GM18507 (cell line): ENCODE measurements at places on chromosomes 12 and 14.

GRCh38 chr14:54754623-54755386 lies 147.8 kb downstream of the GCH1 start:
- DNase-seq: no peak

DNA sequence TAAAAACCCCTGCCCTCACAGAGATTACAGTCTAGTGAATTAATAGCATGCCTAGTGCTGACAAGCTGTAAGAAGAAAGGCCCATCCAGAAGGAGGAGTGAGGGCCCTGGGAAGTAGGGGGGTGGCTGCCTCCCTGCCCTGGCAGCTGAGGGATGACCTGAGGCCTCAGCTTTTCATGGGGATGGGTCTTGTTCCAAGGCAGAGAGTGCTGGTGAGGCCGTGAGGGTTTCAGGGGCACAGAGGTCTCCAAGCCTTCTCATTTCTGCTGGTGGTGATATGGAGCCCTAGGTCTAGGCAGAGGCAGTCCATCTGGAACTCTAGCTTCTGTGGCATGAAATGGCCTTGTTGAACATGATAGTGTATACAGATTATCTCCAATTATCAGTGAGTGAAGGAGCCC lies 114.4 kb downstream of the ZFP36L1 start:
- no peak for DNase-seq

DNA sequence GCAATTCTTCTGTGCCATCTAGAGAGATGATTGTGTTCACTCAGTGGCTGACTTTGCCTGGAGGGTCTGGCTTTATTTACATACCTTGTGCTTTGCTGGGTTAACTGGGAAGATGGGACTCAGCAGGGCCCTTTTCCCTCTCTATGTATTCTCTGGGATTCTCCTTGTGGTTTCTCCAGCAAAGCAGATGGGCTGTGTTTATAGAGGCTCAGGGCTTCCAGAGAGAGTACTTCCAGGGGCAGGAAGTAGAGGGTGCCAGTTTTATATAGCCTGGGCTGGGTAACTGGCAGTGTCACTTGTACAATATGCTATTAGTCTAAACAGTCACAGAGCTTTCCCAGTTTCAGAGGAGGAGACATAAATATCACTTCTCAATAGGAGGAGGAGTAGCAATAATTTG lies 509.9 kb downstream of the DIO2 start:
- no peak for DNase-seq

- DNase-seq: no peak
Measured at GRCh38 chr14:65854215-65854614, 441.7 kb downstream of the FUT8 start.

DNA sequence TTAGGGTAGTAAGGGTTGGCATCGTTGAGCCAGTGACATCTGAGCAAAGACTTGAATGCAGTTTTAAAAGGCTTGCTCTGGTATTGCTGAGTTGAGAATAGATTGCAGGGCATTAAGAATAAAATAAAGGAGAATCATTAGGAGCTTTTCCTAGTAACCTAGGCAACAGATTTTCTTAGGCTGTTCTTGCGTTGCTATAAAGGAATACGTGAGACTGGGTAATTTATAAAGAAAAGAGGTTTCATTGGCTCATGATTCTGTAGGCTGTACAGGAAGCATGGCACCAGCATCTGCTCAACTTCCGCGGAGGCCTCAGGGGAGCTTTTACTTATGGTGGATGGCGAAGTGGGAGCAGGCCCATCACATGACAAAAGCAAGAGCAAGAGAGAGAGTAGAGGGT lies 97.4 kb downstream of the RAD51B start:
- no peak for DNase-seq

GRCh38 chr12:119676573-119676972 lies 8.6 kb downstream of the PRKAB1 start:
- no peak for DNase-seq

- no peak for DNase-seq
Measured at GRCh38 chr12:131123817-131124216, 170.1 kb downstream of the ADGRD1 start.

GRCh38 chr12:64825143-64826021 lies 935 bp downstream of the TBC1D30 start:
- DNase-seq: no peak

DNA sequence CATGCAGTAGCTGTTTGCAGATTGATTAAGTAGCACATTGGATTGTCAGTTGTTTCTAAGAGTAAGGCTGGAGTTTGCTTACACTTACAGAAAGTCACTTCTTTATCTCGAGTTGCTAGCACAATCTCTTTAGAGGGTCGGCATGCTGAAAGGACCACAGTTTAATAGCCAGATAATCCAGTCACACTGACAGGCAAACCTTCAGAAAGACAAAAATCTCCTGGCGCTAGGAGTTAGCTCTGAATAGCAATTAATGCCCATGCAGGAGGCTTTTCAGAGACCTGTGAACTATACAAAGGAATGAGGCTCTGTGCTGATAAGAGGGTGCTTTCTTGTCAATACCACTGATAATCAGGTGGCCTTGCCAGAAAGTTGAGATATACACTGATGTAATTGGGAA lies 1043.0 kb downstream of the AACS start:
- no peak for DNase-seq

DNA sequence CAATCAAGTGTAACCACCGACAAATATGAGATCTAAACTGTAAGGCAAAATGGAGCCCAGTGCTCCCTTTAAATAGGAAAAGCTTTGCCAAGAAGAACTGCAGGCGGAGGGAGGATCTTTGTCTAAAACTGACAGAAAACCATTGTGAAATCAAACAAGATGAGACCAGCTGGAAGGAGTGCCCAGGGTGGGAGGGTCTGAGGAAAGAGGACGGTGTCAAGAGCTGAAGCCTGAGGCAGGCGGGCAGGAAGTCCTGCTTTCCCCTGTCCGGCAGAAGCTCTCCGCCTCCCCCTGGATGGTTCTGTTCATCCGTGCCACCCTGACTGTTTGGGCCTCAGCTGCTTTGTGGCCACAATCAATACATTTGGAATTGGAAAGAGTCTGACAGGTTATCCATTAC lies 37.5 kb downstream of the CDC42BPB start:
- DNase-seq: no peak

DNA sequence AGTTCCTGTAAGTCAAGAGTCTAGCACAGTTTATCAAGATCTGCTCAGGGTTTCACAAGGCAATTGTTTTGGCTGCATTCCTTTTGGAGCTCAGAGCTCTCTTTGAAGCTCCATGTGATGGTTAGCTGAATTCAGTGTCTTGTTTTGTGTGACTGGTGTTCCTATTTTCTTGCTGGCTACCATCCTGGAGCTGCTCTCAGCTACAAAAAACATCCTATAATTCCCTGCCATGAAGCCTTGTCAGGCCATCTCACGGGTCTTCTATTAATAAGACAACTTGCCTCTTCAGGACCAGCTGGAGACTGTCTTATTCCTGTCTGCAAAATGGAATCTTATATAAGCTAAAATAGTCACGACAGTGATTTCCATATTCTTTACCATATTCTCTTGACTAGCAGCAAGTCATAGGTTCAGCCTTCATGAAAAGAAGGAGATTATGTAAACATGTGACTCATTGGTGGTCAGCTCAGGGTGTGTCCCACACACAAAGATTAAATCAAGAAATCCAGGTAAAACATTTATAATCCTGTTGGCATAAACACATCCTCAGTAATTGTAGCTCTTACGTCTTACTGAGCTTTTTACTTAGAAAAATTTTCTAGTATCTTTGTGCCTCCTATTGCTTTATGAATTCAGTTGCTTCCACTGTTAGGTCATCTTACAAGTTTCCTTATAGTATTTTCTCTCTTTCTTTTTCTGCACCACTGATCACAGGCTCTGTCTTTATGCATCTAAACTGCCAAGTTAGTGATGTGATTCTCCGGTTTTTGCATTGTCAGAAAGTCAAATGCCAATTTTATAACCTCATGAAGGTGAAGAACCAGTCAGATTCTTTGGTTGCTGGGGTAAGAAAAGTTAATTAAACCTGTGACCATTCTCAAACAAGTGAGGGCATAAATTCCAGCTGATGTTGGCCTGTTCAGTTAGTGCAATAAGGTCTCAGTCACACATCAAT lies 378.5 kb upstream of the MGAT4C start:
- DNase-seq: no peak

DNA sequence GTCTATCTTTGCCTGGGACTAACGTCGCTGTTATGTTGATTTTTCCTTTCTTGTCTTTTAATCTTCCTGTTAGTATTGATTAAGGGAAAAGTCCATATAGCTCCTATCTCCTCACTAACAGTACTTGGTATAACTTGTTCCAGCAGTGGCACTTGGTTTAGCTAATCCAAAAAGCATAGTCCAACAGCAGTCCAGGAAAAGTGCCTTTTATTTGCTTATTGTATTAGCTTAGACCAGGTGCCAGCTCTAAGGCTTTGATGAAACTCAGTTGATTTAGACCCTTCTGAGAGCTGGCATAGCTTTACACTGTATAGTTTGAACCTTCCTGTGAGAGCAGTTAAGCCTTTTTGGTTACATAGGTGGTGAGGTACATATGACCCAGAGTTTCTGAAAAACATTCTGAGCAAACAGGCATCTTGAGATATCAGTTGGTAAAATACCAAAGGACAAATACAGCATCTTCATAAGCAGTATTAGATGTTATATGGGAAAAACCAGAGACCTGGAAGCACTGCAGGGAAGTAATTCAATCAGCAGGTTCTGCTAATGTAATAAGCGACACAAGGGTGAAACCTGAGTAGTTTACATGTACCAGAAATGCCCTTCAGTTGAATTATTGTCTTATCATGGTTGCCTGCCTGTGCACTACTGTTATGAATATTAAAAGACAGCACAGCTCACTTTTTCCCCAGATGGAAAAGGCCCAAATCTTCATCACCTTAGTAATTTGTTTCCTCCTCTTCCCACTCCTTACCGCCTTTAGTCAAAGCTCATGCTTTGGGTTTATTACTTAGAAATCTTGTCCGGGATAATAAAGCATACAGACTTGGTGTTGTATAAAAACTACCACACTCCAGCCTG lies 13.0 kb downstream of the PELI2 start:
- DNase-seq: no peak

GRCh38 chr14:104557086-104557485 lies 22.5 kb upstream of the C14orf180 start:
- no peak for DNase-seq

DNA sequence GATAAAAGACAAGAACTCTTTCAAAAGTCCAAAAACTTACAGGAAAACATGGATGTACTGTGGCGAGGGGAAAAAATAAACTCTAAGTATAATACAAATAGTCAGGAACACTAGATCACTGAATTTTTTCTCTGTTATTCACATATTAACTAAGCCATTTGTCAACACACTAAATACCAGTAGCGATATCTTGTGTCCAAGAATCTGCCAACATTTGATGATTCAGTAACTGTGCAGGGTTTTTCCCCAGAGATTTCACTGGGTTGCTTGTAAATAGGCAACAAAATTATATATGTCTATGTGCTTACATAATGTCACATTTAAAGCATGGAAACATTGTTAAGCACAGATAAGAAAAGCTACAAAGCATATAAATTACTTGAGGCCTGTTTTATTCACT lies 205.9 kb downstream of the KIF21A start:
- DNase-seq: no peak

DNA sequence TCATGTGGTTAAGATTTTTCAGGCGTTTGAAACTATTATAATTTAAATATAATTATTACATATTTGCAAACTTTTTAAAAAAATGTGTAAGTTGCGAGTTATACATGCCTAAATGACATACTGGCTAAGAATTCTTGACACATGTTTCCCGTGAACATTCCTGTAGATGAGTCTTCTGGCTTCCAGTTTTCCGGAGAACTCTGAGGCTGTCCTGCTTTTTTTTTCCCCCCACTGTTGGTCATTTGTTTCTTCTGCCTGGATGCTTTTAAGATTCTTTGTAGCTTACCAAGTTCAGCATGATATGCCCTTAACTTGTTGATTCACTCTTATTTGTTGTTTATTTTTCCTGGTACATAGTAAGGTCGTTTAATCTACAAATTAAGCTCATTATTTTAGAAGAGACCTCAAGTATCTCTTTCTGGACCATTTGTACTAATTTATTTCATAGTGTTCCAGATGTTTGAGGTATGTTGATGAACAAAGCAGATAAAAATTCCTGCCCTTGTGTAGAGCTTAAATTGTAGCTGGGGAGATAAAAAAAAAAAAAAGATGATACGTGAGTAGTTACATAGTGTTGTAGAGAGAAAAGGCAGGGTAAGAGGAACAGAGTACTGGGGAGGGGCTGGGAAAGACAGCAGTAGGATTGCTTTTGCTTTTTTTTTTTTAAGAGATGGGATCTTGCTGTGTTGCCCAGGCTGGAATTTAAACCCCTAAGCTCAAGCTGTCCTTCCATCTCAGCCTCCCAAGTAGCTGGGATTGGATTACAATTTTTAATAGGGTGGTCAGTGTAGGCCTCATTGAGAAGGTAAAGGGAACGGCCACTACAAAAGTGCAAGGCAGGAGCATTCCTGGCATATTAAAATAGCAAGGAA lies 32.8 kb downstream of the ARHGAP5 start:
- DNase-seq: no peak

DNA sequence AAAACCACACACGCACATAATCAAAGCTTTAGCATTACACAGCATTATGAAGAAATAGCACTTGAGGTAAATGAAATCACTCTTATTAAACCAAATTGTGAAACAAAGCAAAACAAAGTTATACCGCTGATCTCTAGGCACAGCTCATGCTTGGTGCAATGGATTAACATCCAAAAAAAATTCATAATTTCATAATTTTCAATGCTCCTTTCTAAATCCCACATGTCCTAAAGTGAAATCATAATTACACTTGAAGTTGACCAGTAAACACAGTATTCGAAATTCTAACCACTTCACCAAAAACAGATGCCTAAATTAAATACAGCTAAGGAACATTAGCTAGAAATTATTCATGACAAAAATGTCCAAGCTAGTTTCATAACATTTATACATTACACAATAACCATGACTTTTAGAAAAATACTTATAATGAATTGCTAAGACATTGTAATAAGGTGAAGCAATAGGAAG lies 1.5 kb downstream of the MLH3 start:
- DNase-seq: no peak

- no peak for DNase-seq
Measured at GRCh38 chr14:54567639-54568561, 972 bp downstream of the SAMD4A start.

GRCh38 chr12:104439137-104439536 lies 17.6 kb upstream of the CHST11 start:
- DNase-seq: no peak

- DNase-seq: no peak
Measured at GRCh38 chr14:84806622-84807021, 723.3 kb upstream of the FLRT2 start.

GRCh38 chr12:72349491-72349890 lies 77.3 kb downstream of the TRHDE start:
- DNase-seq: no peak

DNA sequence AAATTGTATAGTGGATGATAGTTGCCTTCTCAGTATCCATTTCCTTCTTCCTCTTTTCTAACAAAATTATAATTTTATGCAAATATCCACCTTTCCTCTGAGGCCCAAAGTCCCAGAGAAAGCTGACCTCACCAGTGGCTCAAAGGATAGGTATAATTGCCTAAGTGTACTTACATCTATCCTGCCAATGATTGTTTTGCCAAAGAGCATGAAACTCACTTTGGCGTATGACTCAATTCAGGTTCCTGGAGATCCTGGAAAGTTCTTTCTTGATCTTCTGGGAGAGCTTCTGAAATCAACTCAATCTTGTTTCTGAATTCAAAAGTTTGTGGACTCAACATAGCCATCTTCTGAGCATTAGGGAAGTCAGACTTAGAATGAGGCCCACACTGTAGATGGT lies 10.5 kb upstream of the RBM25 start:
- no peak for DNase-seq

- no peak for DNase-seq
Measured at GRCh38 chr14:61749264-61749663, 13.0 kb upstream of the SNAPC1 start.
